ENCODE measurements at places on chromosomes 1 and 21. TPM values are rescaled to one million over a fixed set of nuclear protein-coding genes. Genes with fewer than 3 reads are reported as not detected.

DNA sequence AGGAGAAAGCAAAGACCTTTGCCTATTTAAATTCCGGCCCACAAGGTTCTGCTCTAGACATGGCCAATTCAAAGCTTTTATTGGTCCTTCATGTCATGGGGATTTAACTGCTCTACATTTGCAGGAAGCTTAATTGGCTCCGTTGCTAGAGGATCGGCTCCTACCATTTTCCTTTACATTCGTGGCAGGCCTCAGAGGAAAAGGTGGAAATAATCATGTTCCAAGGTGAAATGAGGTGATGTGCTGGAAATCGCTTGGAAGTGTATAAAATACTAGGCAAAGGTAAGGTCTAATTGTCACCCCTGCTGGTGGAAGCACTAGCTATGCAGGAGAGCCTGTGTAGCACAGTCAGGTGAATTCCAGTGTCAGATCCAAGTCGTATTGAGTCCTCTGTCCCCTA, 55.5 kb downstream of the ATP1A1 start:
- H3K27ac ChIP-seq: no peak overlapping the region
- H3K4me3 ChIP-seq: no peak overlapping the region
- peaks cover 8% of the 10 kb centered on the region for H3K27me3 ChIP-seq
- no peak for DNase-seq

- H3K27me3 ChIP-seq: peaks cover 3% of the 10 kb centered on the region
- no peaks in the 10 kb centered on the region for H3K4me1 ChIP-seq
- no peak overlapping the region for H3K27ac ChIP-seq
- no peak overlapping the region for H3K4me3 ChIP-seq
Observed at GRCh38 chr1:205955499-205955898, 12.2 kb upstream of the SLC26A9 start.

- H3K36me3 ChIP-seq: peaks cover 36% of the 10 kb centered on the region
- no peak overlapping the region for H3K27ac ChIP-seq
- H3K4me1 ChIP-seq: peaks cover 38% of the 10 kb centered on the region
- no peak overlapping the region for H3K4me3 ChIP-seq
Observed at GRCh38 chr1:10401281-10401680, 2.4 kb downstream of the PGD start.

The HSD11B1 gene
- not detected for total RNA-seq

The ARPC5 gene
- total RNA-seq: 568 TPM

The SAMD13 gene
- not detected for total RNA-seq

The AK4 gene
- 0.21 TPM for total RNA-seq

Data from SJSA1 (cell line).